ENCODE measurements at places on chromosomes 6 and 20.

DNA sequence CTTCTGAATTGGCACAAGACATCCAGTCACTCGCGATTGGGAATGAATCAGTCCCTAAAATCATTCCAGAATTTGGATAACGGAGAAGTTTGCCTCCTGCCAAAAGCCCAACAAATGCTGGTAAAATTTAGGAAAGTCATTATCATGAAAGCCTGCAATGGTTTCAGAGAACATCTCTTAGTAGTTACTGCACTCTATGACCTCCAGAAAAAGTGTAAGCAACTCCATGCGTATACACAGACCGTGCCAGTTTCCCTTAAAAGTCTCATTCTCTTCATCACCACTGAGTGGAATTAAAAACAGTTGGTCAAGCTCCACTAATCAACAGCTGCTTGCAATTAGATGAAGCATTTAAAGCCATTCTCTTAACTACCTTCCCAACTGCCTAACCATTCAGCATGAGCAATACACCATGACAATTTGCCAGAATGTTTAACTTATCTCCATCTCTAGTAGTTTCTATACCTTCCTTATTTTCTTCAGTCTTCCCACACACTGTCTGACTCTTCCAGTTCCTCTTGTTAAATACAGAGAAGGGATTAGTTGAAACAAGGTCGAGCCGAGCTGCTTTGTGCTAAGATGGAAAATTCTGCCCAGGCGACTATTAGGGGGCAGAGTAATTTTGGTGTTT is 183.6 kb upstream of the PRDM1 start:
- H3K36me3 ChIP-seq, result peaks cover 2% of the 10 kb centered on the region
- no peak overlapping the region for H3K27ac ChIP-seq
- H3K4me1 ChIP-seq, result peaks cover 24% of the 10 kb centered on the region
- DNase-seq, result no peak

- no peaks in the 10 kb centered on the region for H3K27me3 ChIP-seq
- no peak overlapping the region for H3K27ac ChIP-seq
- H3K4me1 ChIP-seq, result peaks cover 3% of the 10 kb centered on the region
- H3K4me3 ChIP-seq, result no peak overlapping the region
- DNase-seq, result no peak
These were observed 51.2 kb upstream of the LYRM2 start for GRCh38 chr6:89689732-89690131.

DNA sequence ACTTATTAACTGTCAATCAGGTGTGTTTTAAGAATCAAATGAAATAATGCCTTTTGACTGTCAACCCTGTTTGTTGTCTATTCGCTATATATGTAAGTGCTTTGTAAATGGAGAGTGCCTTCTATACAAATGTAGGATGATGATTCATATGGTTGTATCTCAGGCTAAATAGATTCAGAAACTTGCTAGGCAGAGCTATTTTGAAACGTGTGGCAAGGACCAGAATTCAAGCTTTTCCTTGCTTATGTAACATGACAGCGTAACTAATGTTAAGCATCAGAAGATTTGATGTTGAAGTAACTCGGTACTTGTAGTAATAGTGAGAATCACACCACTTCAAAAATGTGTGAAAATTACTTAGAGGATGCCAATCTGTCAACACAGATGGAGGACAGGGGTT is 3.4 kb downstream of the OGFRL1 start:
- H3K36me3 ChIP-seq, result peaks cover 12% of the 10 kb centered on the region
- no peak overlapping the region for H3K27ac ChIP-seq
- H3K4me1 ChIP-seq, result peaks cover 28% of the 10 kb centered on the region
- H3K4me3 ChIP-seq, result no peak overlapping the region
- no peak for DNase-seq
- no peaks in the 10 kb centered on the region for H3K27me3 ChIP-seq

DNA sequence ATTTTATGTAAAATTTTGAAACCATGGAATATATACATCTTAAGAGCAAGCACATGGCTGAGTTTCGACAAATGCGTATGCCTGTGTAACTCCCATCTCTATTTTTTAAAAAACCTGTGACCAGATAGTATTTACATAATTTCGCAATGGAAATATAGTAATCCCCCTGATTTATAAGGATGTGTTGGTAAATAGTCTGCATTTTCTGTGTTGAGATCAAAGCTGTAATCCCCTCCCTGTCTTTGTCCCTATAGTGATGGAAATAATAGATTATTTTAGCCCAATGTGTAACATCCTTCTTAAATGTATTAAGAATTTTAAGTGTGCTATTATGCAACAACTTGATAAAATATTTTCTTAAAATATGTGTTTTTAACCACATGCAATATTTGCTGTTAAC is 267.3 kb downstream of the CDKAL1 start:
- peaks cover 40% of the 10 kb centered on the region for H3K36me3 ChIP-seq
- H3K27me3 ChIP-seq, result no peaks in the 10 kb centered on the region
- H3K4me1 ChIP-seq, result peaks cover 2% of the 10 kb centered on the region
- no peak for DNase-seq
- H3K27ac ChIP-seq, result no peak overlapping the region

GRCh38 chr20:1898482-1899240 is 3.5 kb downstream of the SIRPA start:
- DNase-seq, result no peak
- H3K4me1 ChIP-seq, result no peaks in the 10 kb centered on the region
- H3K4me3 ChIP-seq, result no peak overlapping the region
- no peaks in the 10 kb centered on the region for H3K36me3 ChIP-seq

DNA sequence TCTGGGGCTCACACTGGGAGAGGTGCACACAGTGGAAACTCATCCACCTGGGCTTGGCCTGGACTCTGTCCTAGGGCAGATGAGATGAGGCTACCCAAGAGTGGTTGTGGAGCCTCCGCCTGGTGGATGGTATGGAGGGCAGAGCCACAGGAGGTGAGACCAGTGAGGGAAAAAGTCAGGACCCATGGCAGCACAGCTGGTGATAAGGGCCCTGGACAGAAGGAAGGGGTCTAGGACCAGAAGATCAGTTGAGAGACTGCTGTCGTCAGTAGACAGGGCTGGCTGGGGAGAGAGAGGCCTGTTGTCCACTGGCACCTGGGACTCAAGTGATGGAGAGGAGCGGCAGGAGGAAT is 29.8 kb downstream of the PLCG1 start:
- DNase-seq, result no peak
- H3K27ac ChIP-seq, result peak overlapping the region; percentile 39
- H3K4me3 ChIP-seq, result no peak overlapping the region
- H3K36me3 ChIP-seq, result peaks cover 74% of the 10 kb centered on the region

- no peaks in the 10 kb centered on the region for H3K4me1 ChIP-seq
- no peak for DNase-seq
These were observed 1404.0 kb upstream of the ADGRB3 start for GRCh38 chr6:67231092-67231491.

GRCh38 chr20:5402903-5403531 is 86.3 kb upstream of the PROKR2 start:
- peaks cover 24% of the 10 kb centered on the region for H3K27me3 ChIP-seq
- H3K27ac ChIP-seq, result no peak overlapping the region
- no peaks in the 10 kb centered on the region for H3K36me3 ChIP-seq
- peak; percentile 44 for DNase-seq
- H3K4me1 ChIP-seq, result peaks cover 4% of the 10 kb centered on the region

- DNase-seq, result no peak
- no peak overlapping the region for H3K27ac ChIP-seq
- H3K4me1 ChIP-seq, result peaks cover 25% of the 10 kb centered on the region
- H3K27me3 ChIP-seq, result no peaks in the 10 kb centered on the region
- peaks cover 25% of the 10 kb centered on the region for H3K36me3 ChIP-seq
These were observed 50.3 kb downstream of the DEK start for GRCh38 chr6:18214003-18214402.

- no peak for DNase-seq
- H3K4me3 ChIP-seq, result no peak overlapping the region
- no peaks in the 10 kb centered on the region for H3K4me1 ChIP-seq
- peaks cover 4% of the 10 kb centered on the region for H3K27me3 ChIP-seq
- no peak overlapping the region for H3K27ac ChIP-seq
These were observed 82.9 kb upstream of the PRND start for GRCh38 chr20:4638826-4639225.

DNA sequence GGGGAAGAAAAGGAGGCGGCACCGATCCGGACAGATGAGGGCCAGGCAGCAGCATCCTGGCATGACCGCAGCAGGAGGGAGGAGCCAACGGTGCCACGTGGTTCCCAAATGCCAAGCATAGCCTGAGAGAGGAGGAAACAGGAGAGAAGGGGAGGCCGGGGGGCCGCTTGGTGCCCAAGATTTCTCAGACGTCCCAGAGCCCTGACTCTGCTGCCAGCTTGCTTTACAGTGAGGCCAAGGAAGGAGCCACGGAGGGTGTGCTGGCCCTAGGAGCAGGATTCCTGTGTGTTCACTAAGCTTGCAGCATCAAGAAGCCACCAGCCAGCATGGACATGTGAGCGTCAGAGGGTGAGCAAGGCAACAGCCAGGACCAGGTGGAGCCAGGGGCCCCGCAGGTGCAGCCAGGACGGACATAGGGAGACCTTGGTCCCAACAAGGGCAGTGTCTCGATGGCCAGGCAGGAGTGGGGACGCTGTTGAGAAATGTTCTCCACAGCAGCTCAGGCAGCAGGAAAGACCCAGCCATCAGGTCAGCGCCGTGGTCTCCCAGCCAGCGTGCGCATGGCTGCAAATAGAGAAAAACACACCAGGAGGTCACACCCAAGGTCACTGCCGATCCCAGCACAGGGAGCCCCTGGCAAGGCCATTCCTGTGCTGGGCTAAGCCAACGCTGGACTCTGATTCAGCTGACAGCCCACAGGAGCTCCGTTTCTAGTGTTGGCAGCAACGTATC is 143.7 kb downstream of the DLL1 start:
- no peak for DNase-seq
- H3K27me3 ChIP-seq, result peaks cover 8% of the 10 kb centered on the region

DNA sequence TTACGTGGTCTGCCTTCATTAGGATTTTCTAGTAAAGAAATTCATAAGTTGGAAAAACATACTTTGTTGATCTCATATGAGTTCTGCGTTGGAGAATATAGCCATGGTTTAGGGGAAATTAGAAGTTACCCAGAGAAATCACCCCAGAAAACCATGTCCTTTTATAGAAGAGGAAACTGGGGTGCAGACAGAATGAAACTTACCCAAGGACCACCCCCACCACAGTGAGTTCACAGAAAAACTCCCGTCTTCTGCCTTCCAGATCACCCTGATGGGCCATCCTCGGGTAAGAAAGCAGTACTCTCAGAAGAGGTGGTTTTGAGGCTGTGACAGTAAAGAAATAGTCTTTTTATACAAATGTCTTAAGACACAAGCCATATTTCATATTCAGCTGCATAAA is 25.1 kb upstream of the MAFB start:
- H3K27me3 ChIP-seq, result no peaks in the 10 kb centered on the region
- no peak overlapping the region for H3K4me3 ChIP-seq
- H3K27ac ChIP-seq, result no peak overlapping the region
- DNase-seq, result no peak

DNA sequence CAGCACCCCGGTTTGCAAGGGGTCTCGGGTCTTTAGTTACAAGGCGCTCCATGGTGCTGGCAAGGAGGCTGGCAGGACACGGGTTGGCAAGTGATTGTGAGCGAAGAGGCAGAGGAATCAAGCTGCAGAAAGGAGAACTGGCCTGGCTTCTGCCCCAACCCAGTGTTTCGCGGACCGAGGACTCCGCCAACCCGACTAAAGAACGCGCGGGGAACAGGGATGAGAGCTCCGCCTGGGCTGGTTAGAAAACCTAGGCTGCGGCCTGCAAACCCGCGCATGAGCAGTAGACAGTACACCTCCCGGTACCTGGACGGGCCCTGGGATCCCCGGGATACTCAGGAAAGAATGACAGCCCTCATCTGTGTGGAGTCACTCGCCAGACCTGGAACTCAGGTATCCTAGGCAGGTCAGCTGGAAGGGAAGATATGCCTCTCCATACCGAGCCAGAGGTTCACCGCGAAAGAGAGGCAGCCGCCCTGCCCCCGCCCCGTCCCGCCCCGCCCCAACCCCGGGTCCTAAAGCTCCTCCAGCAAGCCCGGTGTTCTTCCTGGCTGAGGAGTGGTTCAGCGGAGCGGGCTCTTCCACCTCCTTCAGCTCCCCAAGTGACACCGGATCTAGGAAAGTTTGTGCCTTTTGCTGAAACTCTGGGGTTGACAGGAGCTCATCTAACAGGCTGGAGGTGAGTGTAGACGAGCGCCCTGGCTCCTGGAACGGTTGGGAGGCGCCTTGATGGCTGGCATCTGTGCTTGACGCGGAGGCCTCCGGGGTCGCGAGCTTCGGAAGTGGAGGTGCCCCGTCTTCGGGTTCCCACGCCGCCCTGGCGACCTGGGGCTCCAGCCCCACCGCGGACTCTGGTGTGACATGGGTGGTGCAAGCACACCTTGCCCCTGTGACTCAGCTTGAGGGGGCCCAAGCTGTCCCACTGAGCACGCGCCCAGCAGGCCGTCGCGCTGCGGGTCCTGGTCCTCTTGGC is 1847.3 kb upstream of the DEFB115 start:
- H3K36me3 ChIP-seq, result peaks cover 9% of the 10 kb centered on the region
- H3K27ac ChIP-seq, result no peak overlapping the region
- no peak for DNase-seq
- H3K27me3 ChIP-seq, result peaks cover 7% of the 10 kb centered on the region
- H3K4me1 ChIP-seq, result peaks cover 2% of the 10 kb centered on the region

Measured in activated CD4-positive, alpha-beta T cell treated with anti-CD3 and anti-CD28 coated beads for 36 hours (primary cell).